Suprapubic skin (tissue), 4 donors: ENCODE measurements at places on chromosomes 5 and 9. TPM values are rescaled to one million over a fixed set of nuclear protein-coding genes. Genes with fewer than 3 reads are reported as not detected.

MRRF gene
- 41.3 TPM for total RNA-seq

GRCh38 chr5:152869971-152870370, 464.9 kb upstream of the NMUR2 start:
- no peaks in the 10 kb centered on the region for H3K4me1 ChIP-seq
- H3K4me3 ChIP-seq: no peak overlapping the region
- no peak for DNase-seq
- no peak overlapping the region for H3K27ac ChIP-seq

- H3K36me3 ChIP-seq: no peaks in the 10 kb centered on the region
- DNase-seq: peak; percentile 91
- H3K27me3 ChIP-seq: no peaks in the 10 kb centered on the region
- H3K4me1 ChIP-seq: peaks cover 28% of the 10 kb centered on the region
- H3K27ac ChIP-seq: peak overlapping the region; percentile 99
Measured at GRCh38 chr9:25677301-25678146, 720 bp downstream of the TUSC1 start.

DNA sequence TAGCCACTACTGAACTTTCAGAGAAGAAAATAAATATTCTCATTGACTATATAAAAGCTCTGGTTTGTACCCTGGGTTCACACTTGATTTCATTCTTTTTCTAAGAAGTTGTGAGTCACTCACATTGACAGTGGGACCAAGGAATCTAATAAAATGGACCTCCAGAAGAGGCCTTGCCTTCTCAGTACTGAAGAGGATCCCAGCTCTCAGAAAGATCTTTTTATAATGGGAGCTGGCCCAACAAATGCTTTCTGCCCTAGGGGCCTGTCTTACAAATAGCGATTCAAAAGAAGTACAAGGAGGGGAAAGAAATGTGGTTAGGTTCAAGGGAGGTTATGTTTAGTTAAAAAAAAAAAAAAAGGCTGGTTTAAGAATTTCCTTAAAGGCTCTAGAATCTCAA, 237.9 kb downstream of the ISL1 start:
- no peaks in the 10 kb centered on the region for H3K36me3 ChIP-seq
- H3K4me1 ChIP-seq: no peaks in the 10 kb centered on the region
- H3K27me3 ChIP-seq: no peaks in the 10 kb centered on the region
- DNase-seq: no peak

PCDHGA12 gene
- 2.9 TPM for total RNA-seq

GRCh38 chr5:179530069-179530998, 20.0 kb upstream of the RUFY1 start:
- peaks cover 10% of the 10 kb centered on the region for H3K4me1 ChIP-seq
- H3K4me3 ChIP-seq: peak overlapping the region; percentile 46
- DNase-seq: peak; percentile 80
- H3K27me3 ChIP-seq: no peaks in the 10 kb centered on the region

CDX1 gene
- total RNA-seq: 0.26 TPM

- H3K4me1 ChIP-seq: no peaks in the 10 kb centered on the region
- DNase-seq: no peak
- H3K36me3 ChIP-seq: no peaks in the 10 kb centered on the region
- no peaks in the 10 kb centered on the region for H3K27me3 ChIP-seq
- no peak overlapping the region for H3K4me3 ChIP-seq
Measured at GRCh38 chr5:110161162-110161561, 471.4 kb downstream of the MAN2A1 start.

PTPRD gene
- 3.3 TPM for total RNA-seq

BASP1 gene
- total RNA-seq: 31.9 TPM

- no peaks in the 10 kb centered on the region for H3K4me1 ChIP-seq
- no peaks in the 10 kb centered on the region for H3K27me3 ChIP-seq
- peaks cover 17% of the 10 kb centered on the region for H3K36me3 ChIP-seq
- no peak overlapping the region for H3K4me3 ChIP-seq
- no peak overlapping the region for H3K27ac ChIP-seq
- DNase-seq: no peak
Measured at GRCh38 chr5:73045623-73046022, 74.8 kb upstream of the TMEM171 start.

- H3K36me3 ChIP-seq: no peaks in the 10 kb centered on the region
- peaks cover 44% of the 10 kb centered on the region for H3K4me1 ChIP-seq
Measured at GRCh38 chr5:170360709-170361108, 28.5 kb downstream of the KCNMB1 start.

DNA sequence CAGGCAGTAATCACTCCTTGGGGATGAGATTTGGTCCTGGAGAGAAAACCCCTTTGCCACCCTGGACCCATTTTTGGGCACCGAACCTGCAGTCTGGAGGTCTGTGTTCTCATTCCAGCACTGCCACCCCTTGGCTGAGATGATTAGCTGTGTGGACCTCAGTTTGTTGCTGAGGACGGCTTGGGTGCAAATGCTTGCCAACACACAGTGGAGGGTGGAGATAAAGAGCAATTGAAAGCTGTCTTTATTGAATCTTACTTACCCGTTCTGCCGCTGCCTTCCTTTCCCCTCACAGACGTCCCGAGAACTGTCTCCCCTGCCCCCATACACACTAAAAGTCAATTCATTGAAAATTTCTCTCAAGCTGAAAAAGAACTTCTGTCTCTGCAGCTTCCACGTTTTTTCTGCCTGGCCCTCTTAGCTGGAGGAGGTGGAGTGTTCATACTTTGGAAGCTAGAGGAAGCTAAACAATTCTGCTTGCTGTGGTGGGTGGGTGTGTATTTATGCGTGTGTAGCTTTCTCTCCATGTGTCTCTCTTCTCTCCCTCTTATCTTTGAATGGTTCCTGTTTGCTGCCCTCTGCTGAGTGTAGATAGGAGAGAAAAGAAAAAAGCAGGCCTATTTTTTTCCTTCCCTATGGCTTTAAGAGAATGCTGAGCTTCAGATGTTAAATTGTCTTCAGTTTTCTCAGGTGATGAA, 6.6 kb downstream of the GALNT10 start:
- no peaks in the 10 kb centered on the region for H3K27me3 ChIP-seq
- no peak for DNase-seq
- H3K27ac ChIP-seq: no peak overlapping the region
- peaks cover 40% of the 10 kb centered on the region for H3K4me1 ChIP-seq
- H3K36me3 ChIP-seq: no peaks in the 10 kb centered on the region

DNA sequence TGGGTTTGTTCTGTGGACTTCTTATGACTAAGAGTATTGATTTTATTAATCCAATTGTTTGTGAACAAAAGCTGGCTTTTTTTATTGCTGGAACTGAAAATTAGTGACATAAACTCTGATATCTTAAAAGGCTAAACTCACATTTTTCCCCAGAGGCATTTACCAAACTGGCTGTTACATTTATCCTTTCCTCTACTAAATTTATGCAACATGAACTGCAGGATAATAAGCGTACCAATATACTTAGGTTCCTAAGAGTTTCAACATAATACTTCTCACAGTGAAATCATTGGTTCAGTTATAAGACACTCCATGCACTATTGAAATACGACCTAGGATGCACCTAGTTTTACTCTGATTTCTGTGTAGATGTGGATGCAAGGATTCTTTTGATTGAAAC, 560.8 kb upstream of the WWC1 start:
- H3K4me3 ChIP-seq: no peak overlapping the region
- no peaks in the 10 kb centered on the region for H3K27me3 ChIP-seq
- no peaks in the 10 kb centered on the region for H3K4me1 ChIP-seq
- H3K36me3 ChIP-seq: no peaks in the 10 kb centered on the region

GRCh38 chr5:39190311-39191102, 28.9 kb downstream of the FYB1 start:
- no peak overlapping the region for H3K4me3 ChIP-seq
- H3K27ac ChIP-seq: no peak overlapping the region
- no peak for DNase-seq
- H3K4me1 ChIP-seq: no peaks in the 10 kb centered on the region
- no peaks in the 10 kb centered on the region for H3K27me3 ChIP-seq

DNA sequence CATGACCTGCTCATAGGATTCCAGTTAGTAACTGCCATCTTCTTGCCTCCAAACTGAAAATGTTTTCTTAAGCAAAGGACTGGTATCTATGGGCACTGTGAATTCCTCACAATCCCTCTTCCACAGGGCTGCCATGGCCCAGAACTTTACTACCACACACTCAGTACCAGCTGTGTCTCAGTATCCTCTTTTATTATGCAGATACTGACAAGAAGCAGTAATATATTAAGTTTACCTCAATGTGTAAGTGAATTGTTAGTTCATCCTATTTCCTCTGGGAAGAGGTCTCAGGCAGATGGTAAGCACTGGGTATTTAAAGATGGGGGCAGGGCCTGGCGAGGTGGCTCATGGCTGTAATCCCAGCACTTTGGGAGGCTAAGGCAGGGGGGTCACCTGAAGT, 320.8 kb upstream of the RFX3 start:
- no peaks in the 10 kb centered on the region for H3K27me3 ChIP-seq
- H3K27ac ChIP-seq: no peak overlapping the region
- H3K4me1 ChIP-seq: peaks cover 4% of the 10 kb centered on the region
- no peak overlapping the region for H3K4me3 ChIP-seq
- no peak for DNase-seq
- no peaks in the 10 kb centered on the region for H3K36me3 ChIP-seq

SLC34A1 gene
- total RNA-seq: 0.29 TPM

MLANA gene
- total RNA-seq: 20.0 TPM

GRCh38 chr9:125538092-125538473, 168.9 kb downstream of the MAPKAP1 start:
- peak overlapping the region; percentile 44 for H3K27ac ChIP-seq
- DNase-seq: no peak
- no peaks in the 10 kb centered on the region for H3K36me3 ChIP-seq
- H3K4me3 ChIP-seq: no peak overlapping the region

- no peaks in the 10 kb centered on the region for H3K4me1 ChIP-seq
- no peak overlapping the region for H3K27ac ChIP-seq
- H3K4me3 ChIP-seq: no peak overlapping the region
- H3K36me3 ChIP-seq: no peaks in the 10 kb centered on the region
- no peak for DNase-seq
Measured at GRCh38 chr5:101296477-101296876, 393.4 kb upstream of the ST8SIA4 start.

DOCK8 gene
- 9.2 TPM for total RNA-seq

BRD8 gene
- 31.5 TPM for total RNA-seq

DNA sequence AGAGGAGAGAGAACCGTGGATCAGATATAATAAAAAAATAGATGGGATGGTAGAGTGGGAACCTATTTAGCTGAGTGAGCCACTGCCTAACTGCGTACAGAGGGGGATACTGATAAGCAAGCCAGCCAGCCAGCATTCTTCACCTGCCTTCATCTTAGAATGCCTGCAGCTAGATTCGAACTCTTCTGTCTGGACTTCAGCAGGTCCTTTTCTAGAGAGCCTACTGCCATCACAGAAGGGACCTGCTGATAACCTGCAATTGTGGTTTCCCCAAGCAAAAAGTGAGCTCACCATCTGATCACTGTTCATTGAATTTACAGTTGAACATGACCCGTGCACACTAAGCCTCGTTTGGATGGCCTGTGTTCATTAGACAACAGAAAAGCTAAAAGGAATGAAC, 109.4 kb downstream of the CDC42SE2 start:
- H3K4me3 ChIP-seq: no peak overlapping the region
- H3K36me3 ChIP-seq: no peaks in the 10 kb centered on the region
- no peaks in the 10 kb centered on the region for H3K27me3 ChIP-seq
- DNase-seq: no peak

DNA sequence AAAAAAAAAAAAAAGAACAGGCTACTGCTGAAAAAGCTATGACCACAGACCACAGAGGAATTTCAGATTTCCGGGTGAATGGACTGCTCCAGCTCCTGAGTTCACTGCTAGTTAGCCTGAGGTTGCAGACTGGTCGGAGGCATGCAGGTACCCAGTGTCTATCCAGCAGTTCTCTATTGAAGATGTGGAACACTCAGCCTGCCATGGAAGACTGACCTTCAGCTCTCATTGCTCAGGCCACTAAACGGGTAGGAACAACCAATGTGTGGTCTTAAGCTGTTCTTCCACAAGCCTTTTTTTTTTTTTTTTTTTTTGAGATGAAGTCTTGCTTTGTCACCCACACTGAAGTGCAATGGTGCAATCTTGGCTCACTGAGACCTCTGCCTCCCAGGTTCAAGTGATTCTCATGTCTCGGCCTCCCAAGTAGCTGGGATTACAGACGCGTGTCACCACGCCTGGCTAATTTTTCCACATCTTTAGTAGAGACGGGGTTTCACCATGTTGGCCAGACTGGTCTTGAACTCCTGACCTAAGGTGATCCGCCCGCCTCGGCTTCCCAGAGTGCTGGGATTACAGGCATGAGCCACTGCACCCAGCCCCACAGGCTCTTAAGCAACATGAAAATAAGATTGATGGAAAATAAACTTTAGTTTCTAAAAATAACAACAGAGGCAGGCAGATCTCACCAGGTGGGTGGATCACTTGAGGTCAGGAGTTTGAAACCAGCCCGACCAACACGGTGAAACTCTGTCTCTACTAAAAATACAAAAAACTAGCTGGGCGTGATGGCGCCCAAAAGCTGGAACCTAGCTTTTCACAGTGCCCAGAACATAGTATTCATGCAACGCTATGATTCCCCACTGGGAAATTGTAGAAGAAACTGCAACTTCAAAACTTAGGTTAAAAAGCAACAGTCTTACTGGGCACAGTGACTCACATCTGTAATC, 20.0 kb upstream of the NPM1 start:
- no peak for DNase-seq
- H3K4me3 ChIP-seq: no peak overlapping the region
- peaks cover 19% of the 10 kb centered on the region for H3K27me3 ChIP-seq
- H3K4me1 ChIP-seq: no peaks in the 10 kb centered on the region

DNA sequence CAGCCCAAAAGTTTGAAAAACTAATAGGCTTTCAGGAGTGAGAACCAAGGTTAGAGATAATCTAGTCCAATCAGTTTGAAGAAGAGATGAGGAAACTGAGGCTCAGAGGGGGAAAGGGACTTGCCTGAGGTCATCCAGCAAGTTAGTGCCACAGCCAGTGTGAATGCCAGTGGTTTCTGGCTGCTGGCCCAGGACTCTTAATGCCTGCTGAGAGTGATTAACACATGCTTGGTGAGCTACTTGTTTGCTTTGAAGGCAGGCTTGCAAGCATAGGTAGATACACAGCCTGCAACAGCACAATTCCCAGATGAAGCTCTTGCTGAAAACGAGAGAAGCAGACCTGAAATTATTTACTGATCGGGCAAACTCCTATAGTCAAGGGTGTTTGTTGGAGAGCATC, 591.6 kb upstream of the SGCD start:
- no peak overlapping the region for H3K4me3 ChIP-seq
- no peak overlapping the region for H3K27ac ChIP-seq
- no peaks in the 10 kb centered on the region for H3K4me1 ChIP-seq
- no peak for DNase-seq

DNA sequence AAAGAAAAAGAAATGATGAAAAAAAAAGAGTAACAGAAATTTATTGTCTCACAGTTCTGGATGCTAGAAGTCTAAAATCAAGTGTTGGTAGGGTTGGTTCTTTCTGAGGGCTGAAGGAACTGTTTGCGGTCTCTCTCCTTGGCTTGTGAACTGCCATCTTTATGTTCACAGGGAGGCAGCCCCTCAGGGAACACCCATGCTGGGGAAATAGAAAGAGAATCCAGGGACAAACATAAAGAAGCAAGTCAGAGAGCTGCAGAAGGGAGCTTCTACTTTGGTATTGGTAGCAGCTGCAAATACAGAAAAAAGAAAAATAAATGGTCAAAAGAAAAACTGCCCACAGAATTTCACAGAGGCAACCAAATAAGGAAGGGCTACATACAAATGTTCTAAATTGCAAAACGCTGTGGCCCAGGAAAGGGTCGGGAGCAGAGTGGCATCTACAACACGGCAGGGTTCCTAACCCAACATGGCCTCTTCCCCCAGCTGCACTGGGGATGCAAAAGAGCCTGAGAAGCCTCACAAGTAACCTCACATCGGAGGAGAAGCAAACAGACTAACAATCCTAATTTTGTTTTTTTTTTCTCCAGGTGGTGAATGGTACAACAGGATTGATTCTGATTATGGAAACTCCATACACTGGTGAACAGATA, 37.4 kb downstream of the ELOVL7 start:
- DNase-seq: no peak
- no peak overlapping the region for H3K4me3 ChIP-seq
- no peak overlapping the region for H3K27ac ChIP-seq
- H3K36me3 ChIP-seq: no peaks in the 10 kb centered on the region
- no peaks in the 10 kb centered on the region for H3K4me1 ChIP-seq
